ENCODE measurements at places on chromosomes 2 and 18.

GRCh38 chr18:57167617-57168308 lies 20.9 kb downstream of the BOD1L2 start:
- no peak for DNase-seq

GRCh38 chr18:48997985-48998831 lies 47.4 kb upstream of the SMAD7 start:
- no peak for DNase-seq

DNA sequence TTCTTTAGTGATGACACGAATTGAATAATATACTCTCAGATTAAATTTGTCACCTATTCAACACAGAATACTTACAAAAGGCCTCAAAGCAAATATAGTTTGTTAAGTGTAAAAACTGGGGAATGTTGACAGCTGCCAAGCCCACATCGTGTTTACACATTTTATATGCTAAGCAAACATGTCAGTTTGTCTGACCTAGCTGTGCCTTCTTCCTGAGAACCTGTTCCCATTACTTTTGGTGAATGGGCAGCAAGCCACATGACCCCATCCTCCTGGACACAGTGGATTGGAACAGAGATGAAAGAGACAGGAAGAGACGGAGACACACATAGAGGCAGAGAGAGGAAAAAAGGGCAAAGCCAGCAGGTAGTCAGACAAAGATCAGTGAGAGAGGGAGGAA lies 22.9 kb upstream of the CUL3 start:
- DNase-seq: no peak

GRCh38 chr18:56748698-56749268 lies 97.6 kb downstream of the WDR7 start:
- no peak for DNase-seq

GRCh38 chr18:6482198-6482977 lies 67.7 kb upstream of the L3MBTL4 start:
- no peak for DNase-seq

- no peak for DNase-seq
Observed at GRCh38 chr2:24084386-24085199, at the start of gene TP53I3. TP53I3 (minus strand) TSS chr2:24084834; CDS start chr2:24084326, 508 bp downstream.

- DNase-seq: no peak
Observed at GRCh38 chr2:236705295-236706105, 135.9 kb downstream of the ACKR3 start.

- DNase-seq: no peak
Observed at GRCh38 chr2:140436936-140437335, 1656.7 kb upstream of the NXPH2 start.

- no peak for DNase-seq
Observed at GRCh38 chr2:70516596-70516995, 37.0 kb downstream of the TGFA start.

DNA sequence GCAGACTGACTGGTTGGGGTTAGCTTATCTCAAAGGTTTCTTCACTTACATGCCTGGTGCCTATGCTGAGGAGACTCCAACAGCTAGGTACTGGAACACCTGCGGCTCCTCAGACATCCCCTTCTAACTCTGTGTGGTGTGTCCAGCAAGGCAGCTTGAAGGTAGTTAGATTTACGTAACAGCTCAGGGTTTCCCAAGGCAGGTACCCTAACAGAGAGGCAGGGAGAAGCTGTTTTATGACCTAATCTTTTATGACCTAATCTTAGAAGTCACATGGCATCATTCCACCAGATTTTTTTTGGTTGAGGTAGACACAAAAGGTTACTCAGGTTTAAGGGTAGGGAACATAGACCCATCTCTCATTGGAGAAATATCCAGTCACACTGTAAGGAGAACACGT lies 17.4 kb upstream of the PAPOLG start:
- no peak for DNase-seq

DNA sequence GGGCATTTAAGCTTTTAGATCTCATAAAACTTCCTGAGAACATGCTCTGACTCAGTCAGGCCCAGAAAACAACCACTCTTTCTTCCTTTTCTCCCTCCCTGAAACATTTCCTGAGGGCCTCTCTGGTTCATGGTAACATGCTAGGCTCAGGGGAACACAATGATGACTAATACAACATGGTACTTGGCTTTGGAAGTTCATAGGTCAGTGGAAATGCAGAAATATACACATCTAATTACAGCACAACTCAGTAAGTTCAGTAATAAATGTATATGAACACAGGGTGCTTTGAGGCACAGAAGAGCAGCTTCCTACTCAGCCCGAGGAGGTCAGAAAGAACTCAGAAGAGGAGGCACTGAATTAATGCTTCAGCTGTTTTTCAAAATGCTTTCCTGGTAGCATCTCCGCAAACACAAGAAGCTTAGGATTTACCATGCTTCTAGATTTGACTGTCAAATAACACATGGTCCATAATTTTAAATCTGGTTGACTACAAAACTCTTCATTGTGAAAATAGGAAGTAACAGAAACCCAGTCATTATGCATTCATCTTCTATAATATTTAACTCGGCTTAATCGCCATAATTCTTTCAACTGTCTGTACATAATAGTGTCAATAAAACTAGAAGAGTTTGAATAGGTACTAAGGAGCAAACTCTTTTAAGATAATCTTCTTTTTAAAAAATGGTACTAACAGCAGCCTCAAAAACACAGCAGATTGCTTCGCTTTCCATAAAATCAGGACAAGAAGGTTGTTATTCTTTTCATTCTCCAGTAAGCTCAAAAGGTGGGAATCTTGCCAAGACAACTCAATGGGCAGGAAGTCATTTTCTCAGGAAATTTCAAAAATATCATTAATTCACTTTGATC lies 251.3 kb downstream of the DLGAP1 start:
- no peak for DNase-seq

GRCh38 chr2:108627911-108628567 lies 91.2 kb upstream of the RANBP2 start:
- no peak for DNase-seq

DNA sequence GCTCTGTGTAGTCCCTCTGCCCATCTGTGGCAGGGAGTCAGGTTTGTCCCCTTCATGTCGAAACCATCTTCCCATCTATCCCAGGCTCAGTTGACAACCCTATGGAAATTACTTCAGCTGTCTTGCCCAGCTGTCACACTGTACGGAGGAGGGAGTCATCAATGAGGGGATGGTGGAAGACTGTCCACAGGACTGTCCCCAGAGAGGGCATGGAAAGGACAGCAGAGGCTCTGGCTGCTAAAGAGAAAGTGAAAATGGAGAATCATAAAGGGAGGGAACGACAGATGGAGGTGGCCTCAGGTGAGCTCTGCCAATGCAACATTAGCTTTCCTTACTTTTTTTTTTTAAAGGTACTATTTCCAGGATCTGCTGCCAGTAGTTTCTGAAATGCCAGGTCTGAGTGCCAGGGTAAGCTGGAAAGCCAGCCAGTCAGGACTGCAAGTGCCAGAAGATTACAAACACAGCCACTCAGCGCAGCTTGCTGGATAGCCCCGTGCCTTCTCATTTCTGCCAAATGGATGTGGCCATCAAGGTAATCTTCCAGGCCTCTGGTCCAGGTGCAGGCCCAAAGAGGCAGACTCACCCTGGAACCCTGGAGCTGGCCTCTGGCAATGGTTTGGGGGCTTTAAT lies 192.8 kb downstream of the AGPS start:
- no peak for DNase-seq

DNA sequence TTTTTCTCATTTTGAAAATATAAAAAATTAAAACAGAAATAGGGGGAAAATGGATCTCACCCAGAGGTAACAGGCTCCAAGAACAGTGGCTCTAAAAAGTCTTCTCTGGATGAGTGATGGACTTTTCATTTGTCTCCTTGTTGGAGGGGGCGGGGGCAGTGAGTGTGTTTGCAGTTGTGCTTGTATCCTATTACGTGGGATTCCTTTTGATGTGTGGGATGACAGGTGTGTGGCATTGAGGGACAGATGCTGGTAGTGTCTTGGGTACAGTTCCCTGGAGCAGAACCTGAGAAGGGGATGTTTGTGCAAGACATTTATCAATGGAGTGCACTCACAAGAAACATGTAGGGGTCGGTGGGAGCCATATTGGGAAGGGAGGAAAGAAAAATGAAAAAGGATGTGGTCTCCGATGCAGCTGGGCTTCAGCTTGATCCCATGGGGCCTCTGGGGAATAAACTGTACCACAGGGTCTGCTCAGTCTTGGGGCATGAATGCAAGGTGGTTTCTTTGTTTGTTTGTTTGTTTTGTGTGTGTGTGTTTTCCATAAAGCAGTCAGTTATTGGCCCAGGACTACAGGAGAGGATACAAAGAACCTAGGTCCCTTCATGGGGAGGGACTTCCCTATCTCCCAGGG lies 120.0 kb upstream of the SLC35G4 start:
- no peak for DNase-seq

GRCh38 chr2:27915874-27916273 lies 25.3 kb downstream of the BABAM2 start:
- no peak for DNase-seq

GRCh38 chr2:33619028-33619427 lies 19.9 kb upstream of the FAM98A start:
- DNase-seq: no peak

- DNase-seq: no peak
Observed at GRCh38 chr2:152513681-152514080, 178.7 kb downstream of the FMNL2 start.

DNA sequence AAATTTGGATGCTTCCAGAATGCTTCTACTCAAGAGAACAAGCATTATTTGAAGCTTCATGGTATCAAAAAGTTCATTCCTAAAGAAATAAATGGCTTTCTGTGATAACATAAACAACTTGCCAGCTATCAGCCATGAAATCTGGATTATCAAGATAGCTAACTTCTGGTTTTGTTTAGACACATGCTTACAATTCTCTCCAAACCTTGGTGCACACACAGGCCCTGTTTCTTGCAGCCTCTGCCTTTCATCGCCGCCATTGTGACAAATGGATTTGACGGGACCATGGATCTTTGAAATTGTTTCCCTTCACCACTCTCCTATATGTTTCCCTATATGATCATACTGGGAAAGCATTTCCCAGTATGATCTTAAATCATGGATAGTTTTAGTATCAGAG lies 47.9 kb upstream of the CABLES1 start:
- DNase-seq: no peak

DNA sequence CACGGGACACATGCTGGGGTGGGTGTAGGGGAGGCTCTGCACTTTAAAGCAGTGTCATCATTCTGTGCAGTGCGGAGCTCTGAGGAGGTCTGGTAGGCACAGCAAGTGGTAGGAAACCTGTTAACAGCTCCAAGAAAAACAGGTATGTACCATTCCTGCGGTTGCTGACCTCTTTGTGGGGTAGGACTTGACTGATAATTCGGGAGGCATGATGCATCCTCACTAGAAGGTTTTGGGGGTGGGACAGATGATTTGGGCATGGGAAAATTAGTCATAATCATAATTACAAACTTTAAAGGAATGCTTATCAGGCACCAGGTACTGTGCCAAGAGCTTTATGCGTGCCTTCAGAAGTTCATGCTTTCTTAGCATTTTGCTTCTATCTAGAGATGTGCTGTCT lies 9.7 kb downstream of the DOK1 start:
- DNase-seq: no peak

- DNase-seq: no peak
Observed at GRCh38 chr2:192298664-192299063, 103.9 kb upstream of the TMEFF2 start.

GRCh38 chr2:29747786-29748470 lies 173.5 kb downstream of the ALK start:
- no peak for DNase-seq

DNA sequence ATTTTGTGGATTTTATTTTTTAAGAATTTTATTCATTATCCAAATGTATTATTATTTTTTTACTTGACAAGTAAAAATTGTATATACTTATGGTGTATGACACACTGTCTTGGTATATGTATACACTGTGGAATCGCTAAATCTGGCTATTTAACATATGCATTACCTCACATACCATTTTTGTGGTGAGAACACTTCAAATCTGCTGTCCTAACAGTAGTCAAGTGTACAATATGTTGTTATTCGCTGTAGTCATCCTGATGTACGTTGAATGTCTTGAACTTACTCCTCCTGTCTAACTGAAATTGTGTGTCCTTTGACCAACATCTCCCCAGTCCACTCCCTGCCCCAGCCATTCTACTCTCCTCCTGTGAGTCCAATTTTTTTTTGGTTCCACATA lies 153.2 kb upstream of the PTPRM start:
- DNase-seq: no peak

- no peak for DNase-seq
Observed at GRCh38 chr18:10453261-10453805, 1.1 kb upstream of the APCDD1 start.

DNA sequence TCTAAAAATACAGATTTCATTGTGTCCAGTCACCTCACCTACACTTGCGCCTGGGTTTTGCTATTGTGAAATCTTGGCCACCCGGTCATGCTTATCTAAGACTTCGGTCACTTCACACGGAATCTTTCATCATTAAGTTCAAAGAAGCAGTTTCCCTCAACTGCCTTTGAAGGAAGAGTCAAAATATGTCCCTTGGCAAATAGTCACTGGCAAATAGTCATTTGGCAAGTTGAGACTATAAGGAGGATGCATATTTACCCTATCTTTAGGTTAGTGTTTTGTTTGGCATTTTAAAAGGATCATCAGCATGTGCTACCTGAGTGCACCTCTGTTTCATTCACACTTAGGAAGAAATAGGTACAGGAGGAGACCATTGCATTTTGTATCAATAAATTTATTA lies 95.9 kb downstream of the FEZ2 start:
- no peak for DNase-seq

DNA sequence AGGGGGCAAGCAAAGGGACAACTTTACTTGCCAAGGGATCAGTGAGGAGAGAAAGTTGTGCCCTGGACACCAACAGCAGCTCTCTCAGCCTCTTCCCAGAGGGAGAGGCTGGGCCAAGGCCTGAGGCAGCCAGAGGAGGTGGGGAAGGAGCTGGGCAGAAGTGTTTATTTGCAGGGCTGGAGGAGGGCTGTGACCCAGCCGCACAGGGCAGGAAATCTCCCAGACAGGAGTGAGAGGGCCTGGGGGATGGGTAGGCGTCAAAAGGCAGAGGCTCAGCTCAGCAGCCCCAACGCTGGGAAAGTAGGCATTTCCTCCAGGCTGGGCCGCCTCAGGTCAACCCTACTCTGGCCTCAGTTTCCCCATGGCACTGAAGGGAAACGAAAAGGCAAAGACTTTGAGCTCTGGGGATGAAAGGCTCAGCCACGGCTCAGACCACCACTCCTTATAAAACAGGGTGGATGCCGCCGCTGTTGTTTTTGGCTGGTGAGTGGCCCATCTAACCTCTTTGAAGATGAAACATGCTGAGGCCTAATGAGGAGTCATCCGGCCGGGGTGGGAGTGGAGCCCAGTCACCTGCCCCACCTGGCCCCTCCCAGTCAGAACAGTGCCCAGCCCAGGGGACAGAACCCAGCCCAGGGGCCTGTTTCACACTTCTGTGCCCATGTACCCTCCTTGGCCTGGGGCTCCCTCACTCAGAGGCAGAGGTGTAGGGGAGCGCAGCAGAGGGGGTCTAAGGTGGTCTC lies 21.9 kb upstream of the SEMA4C start:
- no peak for DNase-seq

Data from cortex of kidney (tissue), 1 donor.